ENCODE measurements at places on chromosomes 2 and 18. TPM values are rescaled to one million over a fixed set of nuclear protein-coding genes. Genes with fewer than 3 reads are reported as not detected.

DNA sequence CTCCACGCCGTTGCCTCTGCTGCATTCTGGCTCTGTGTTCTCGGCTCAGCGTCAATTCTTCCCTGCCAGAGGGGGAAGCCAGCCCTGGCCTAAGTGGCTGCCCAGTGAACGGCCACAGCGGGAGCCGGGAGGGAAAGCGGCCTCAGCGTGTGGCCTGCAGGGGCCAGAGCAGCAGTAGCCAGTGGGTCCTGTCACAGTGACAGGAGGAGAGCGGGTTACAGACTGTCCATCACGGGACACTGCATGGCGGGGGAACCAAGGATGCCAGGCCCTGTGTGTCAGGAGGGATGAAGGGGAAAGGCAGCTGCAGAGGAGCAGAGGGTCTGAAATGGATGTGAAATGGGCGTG lies 39.7 kb downstream of the PDIA6 start:
- peak; percentile 63 for DNase-seq

GRCh38 chr2:106649306-106649705 lies 162.1 kb downstream of the CD8B2 start:
- no peak for DNase-seq

GRCh38 chr18:13496691-13497281 lies 229.6 kb downstream of the FAM210A start:
- DNase-seq, result no peak

DNA sequence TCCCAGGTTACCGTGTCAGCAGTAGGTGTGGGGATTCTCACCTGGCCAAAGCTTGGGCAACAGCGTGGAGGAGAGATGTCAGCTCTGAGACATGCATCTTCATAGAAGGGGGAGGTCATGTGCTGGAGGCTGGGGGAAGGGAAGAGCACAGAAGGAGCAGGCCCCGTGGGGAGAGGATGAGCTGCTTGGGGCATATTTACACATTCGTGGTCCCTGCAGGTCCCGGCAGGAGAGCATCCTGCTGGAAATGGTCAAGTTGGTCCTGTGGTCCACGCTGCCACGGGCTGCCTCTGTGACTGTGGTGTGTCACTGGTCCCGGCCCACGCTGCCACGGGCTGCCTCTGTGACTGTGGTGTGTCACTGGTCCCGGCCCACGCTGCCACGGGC lies 195.1 kb upstream of the TWIST2 start:
- DNase-seq, result no peak

DNA sequence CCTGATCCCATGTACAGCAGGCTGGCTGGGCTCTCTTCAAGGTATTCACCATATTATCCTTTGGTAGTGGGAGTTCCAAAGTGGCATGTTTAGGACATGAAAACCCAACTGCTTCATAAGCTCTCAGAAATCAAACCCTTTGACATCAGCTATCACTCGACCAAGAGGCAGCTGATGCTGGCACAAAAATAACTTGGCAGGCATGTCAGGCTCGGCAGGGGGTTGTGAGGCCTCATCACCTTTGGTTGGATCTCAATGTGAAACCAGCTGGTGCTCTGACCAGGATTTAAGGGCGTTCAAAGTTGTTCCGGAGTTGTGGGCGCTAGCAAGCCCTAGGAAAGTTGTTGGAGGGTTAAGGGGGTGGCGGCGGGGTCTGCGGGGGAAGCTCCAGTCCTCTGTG lies 171.9 kb downstream of the FHOD3 start:
- no peak for DNase-seq

DNA sequence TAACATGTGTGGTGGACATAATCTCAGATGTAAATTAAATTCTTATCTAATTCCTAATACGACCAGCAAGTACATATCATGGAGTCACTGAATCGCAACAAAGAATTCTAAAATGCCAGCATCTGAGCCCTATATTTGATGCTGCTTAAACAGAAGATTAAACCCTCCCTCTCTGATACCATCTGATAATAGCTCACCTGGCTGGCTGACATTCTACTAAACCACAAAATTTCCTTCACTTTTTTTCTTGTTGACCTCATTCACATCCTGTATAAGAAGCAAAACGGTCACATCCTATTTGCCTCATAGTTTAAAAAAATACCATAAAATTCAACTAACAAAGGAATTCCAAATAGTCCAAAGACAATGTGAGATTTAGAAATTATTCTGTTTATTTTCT lies 371.6 kb upstream of the SLC8A1 start:
- DNase-seq, result no peak

DNA sequence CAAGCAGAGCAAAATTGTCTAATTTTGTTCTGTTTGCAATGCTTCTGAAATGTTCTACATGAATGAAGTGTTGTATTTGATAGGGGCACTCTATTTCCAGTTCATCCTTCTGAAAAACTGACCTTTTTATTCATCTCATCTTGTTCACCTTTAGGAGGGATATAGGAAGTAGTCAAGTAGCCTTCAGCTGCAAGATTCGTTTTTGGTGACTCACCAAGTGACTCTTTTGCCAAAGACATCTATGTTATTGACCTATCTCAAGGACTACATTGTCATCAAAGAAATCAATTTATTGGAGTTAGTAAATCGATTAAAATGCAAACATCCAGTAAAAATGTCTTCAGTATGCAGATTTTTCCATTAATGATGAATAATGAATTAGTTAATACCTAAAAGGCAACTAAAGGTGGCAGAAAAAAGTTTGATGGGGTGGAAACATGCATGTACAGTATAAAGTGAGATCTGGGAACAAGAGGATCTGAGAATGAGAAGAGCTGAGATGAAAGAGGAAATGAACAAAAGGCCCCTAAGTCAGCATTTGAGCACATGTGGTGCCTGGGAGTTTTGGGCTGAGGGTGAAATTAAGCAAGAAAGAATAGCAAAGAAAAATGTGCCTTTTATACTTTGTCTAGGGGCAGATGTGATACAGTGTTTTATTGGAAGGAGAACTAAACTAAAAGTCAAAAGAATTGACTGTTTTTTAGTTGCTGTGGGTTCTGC lies 255.1 kb upstream of the LINC00305 start:
- no peak for DNase-seq

Gene CELF4
- 3.7 TPM for total RNA-seq

Gene KCNIP3
- total RNA-seq, result 0.48 TPM
